ENCODE measurements at places on chromosomes 4 and X.

- no peak for DNase-seq
These were observed 29.1 kb upstream of the C1QTNF7 start for GRCh38 chr4:15398732-15399131.

DNA sequence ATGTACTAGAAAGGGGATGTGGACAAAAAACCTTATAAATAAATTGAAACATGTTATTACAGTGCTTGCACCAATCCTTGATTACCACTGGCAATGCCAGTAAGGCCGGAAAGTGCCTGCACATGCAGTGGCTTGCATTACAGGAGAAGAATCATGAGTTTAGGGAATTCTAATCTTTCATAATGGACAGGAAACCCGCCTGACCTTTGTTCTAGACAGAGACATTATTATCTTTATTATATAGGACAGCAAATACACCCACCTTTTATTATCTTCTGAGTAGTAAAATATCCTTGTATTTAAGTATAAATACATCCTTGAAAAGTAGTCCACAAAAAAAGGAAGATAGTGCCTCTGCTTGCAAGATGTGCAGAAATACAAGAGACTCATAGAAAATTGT is 379.9 kb upstream of the LCORL start:
- DNase-seq, result no peak

- DNase-seq, result no peak
These were observed 22.8 kb downstream of the VMA21 start for GRCh38 chrX:151419782-151420181.

DNA sequence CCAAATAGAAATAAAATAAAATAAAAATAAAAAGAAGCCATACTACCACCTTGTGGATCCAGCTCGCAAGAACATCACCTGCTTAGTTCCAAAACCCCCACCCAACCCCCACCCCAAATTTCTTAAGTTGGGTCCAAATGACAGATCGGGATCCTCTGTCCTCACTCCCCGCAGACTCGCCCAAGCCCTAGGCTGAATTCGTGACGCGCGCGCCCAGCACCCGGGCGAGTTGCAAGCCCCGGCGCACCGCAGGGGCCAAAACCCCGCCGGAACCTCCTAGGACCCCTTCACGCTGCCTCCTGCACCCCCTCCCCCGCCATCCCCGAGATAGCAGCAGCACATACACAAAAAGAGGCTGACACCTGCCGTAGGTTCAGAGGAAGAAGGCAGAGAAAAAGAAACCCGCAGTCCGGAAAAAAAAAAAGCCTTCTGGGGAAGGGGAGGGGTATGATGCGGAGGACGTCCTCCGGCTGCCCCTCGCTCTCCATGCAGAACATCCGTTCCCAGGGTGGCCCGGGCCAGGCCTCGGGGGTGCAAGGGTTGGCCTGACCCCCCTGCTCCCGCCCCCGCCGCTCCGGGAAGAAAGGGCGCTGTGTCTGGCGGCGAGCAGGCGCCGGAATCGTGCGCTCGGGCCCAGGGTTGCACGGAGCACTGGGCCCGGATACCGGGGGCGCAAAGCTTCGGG is 2.6 kb downstream of the NLGN4X start:
- peak; percentile 66 for DNase-seq

DNA sequence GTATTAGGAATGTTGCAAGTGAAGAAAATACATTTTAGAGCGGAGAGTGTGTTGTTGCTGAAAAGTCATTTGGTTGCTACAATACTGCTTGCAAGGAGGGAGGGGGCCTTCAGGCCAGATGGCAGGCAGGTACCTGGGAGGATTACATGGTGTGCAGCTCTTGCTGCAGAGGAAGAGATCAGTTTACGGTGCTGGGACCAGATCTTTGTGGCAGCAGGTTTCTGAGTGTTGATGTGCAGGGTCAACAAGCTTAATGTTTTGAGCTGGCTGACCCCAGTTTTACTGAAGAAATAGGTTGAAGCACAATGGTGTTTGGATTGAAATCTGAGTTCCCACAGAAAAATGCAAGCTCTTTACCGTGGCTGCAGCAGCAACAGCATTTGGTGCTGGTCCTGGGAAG is 96.4 kb upstream of the DDIT4L start:
- no peak for DNase-seq

Data from neural crest cell (in vitro differentiated cells).